ENCODE measurements at places on chromosomes 1 and 21.
A peak's percentile ranks its signal among the peaks of the same experiment; 100 is the strongest.

DNA sequence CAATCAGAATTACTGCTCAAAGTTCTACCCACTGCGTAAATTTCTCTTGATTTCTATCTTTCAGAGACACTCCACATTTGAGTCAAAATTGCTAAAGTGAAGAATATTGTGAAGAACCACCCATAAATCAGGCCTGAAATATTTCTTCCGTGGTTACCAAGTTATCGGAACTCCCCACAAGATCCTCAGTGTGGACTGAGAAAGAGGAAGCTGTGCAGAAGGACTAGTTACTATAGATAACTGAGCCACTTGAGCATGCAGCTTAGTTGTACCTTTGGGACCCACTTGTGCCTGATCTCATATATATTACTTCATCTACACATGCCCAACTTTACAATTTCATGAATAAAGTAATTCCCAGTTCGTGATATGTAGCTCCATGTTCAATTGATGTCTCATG is 18.4 kb downstream of the RWDD3 start:
- DNase-seq, result no peak

- DNase-seq, result no peak
Observed at GRCh38 chr1:5338466-5338865, 653.8 kb downstream of the NPHP4 start.

- DNase-seq, result no peak
Observed at GRCh38 chr1:22450351-22451021, 1.2 kb upstream of the ZBTB40 start.

DNA sequence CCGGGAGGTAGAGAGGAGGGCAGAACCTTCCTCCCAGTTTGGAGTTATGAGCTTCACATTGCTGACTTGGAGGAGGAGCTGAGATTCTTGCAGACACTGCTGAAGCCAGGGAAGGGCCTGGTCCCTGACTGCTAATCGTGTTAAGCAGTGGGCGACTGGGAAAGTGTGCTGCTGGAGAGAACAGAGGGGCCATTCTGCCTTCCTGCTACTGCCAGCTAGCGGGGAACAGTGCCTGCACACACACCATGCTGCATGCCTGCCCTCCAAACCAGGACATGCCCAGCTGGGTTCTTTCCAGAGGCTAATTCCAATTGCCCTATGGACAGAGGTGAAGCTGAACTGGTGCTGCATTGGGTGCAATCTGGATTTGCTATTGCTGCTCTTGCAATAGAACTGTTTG is 281.4 kb downstream of the AJAP1 start:
- DNase-seq, result peak; percentile 49

- no peak for DNase-seq
Observed at GRCh38 chr1:112000048-112000447, 10.6 kb upstream of the KCND3 start.

DNA sequence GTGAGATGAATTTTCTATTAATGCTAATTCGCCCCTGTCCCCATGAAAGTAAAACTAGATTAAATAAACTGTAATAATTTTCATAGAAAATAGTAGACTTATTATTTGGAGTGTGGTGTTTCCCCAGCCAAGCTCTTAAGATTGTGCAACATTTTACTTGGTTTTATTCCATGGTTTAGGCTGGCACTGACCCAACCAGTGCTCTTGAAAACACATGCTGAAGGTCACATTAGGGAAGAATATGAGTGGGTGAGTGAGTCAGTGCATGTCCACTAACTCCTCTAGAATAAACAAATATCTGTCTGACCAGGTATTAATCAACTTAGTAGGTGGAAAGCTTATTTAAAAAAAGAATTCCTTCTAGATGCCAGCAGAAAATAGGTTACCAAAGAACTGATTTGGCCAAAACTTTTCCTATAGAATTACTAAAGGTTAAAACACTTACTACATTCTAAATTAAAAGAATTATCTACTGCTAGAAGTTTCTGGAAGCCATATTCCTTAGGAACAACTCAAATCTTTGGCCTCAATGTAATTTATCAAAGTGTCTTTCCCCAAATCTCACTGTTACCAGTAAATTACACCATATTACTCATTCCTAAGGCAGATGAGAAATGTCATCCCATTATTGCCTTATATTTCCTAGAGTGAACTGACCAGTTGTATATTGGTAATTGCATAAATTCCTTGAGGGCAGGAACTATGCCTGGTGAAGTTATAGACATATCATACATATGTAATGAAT is 89.7 kb upstream of the RGS1 start:
- DNase-seq, result no peak

DNA sequence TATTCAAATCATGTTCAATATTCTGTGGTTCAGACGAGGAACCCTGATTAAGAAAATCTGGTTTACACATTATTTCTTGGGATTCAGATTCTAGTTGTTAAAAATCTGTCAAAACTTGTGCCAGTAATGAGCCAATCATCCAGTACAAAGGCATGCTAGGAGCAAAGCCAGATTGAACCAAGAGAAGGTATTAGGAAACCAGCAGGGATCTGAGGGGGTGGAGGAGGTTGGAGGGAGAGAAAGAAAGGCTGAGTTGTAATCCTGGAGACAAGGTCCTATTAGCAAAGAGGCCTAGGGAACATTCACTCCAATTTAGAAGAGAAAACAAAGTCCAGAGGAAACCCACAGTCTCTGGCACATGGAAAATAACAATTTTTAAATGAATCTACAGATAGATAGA is 352.9 kb downstream of the LTN1 start:
- DNase-seq, result no peak

- no peak for DNase-seq
Observed at GRCh38 chr21:44439211-44439600, 16.1 kb upstream of the LRRC3 start.

Data from foreskin melanocyte (primary cell).